ENCODE measurements at places on chromosomes 1 and 21. TPM values are rescaled to one million over a fixed set of nuclear protein-coding genes. Genes with fewer than 3 reads are reported as not detected.

KIAA0040 gene
- total RNA-seq = 10.1 TPM

ATAD3C gene
- total RNA-seq = 2.3 TPM

CD84 gene
- 3.0 TPM for total RNA-seq

A3GALT2 gene
- not detected for total RNA-seq

DNA sequence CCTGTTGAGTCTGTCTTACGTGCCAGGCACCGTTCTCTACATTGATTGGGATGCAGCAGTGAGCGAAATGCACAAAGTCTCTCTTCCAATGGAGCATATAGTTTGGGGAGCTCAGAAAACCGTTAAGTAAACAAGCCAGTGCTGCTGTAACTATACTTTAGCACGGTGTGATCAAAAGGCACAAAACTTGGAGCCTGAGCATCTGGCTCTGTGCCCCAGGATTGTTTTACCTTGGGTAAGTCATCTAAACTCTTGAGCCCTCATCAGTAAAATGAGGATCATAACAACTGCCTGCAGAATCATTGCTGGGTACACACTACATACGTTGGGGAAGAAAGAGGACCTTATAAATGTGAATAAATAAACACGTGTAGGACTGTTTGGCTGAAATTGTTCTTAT is 1.8 kb downstream of the HHIPL2 start:
- DNase-seq = no peak

- no peak for DNase-seq
These were observed at the start of gene KCNK2 for GRCh38 chr1:215082532-215083382. Gene KCNK2, plus strand, starts transcription at chr1:215082737. Its CDS starts 649 bp downstream, at chr1:215083386.

DNA sequence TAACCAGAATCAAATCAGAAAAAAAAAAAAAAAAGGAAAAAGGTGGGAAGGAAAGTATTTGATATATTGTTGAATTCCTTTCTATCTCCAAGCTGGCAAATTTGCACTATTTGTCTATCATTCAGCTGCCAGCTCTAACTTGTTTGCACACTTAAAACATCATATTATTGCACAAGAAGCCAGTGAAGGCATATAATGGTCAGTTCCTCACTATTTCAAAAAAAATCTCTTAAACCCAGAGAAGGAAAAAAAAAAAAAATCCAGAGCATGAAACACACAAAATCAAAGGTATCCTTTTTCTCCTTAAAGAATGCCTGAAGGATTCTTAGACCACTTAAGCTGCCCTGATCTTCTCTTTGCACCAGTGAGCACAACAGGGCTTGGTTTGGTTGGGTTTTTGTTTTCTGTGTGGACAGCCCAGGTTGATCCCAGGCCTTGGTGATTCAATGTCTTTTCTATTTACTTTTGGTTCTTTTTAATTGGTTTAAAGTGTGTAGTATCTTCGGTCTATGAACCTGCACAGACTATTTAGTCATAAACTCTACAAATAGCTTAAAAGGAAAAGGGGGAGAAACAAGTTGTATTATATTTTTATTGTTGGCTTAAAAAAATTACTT is 40.2 kb downstream of the DUSP10 start:
- DNase-seq = no peak

- no peak for DNase-seq
These were observed 171.5 kb downstream of the AJAP1 start for GRCh38 chr1:4825800-4826450.

DNA sequence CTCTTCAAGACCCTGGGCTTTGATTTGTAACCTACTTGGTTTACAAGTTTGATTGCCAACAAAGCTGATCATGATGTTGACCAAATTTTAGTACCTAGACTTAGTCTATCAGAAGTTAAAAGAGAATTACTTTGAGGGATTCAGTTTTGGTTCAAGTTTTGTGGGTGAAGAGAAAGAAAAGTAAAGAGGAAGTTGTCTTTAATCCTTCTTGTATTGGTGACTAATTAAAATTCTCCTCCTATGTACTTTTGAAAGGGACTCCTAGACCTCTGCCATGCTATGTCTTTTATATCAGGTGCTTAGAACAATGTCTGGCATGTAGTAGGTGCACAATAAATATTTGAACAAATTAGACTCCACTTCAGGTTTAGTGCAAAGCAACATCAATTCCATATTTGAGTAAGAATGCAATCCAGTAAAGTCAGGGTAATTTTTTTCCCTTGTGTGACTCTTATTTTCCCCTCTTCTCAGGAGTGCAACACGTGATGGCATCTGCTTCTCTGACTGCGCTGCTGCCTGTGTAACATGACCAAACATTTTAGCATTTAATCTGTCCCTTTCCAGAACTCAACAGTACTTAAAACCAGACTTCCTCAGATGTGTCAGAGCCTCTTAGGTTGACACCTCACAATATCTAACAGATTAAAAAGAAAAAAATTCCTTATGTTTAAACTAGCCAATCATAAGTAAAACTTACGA is 41.1 kb upstream of the KCNQ4 start:
- no peak for DNase-seq

DNA sequence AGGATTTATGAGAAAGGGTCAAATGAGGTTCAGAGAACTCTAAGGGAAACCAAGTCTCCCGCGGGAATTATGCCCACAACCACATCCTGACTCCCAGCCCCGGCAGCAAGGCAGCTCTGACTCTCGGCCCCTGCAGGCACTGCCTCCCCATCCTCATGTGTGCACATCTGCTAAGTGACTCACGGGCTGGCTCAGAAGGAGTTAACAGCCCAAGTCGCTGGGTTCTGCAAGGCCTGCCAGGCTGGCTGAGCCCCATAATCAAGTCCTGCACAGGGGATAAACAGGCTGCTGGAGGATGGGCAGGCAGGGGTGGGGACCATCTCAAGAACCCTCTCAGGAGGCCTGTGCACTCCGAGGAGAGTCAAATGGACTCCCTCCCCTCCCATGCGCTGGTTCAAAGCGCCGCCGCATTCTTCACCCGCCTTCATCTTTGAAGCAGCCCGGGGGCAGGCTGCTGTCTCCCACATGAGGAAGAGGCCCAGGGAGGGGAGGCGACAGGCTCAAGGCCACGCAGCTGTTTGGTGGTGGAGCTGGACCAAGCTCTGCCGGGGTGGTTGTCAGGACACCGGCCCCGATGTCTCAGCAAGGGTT is 344.3 kb downstream of the MATN1 start:
- DNase-seq = no peak
